ENCODE measurements at places on chromosomes 12 and 14. TPM values are rescaled to one million over a fixed set of nuclear protein-coding genes. Genes with fewer than 3 reads are reported as not detected.

- no peak for DNase-seq
Observed at GRCh38 chr12:111203969-111204368, 164.9 kb downstream of the PHETA1 start.

GRCh38 chr14:95460647-95461478, 55.6 kb downstream of the SYNE3 start:
- DNase-seq, result no peak

DNA sequence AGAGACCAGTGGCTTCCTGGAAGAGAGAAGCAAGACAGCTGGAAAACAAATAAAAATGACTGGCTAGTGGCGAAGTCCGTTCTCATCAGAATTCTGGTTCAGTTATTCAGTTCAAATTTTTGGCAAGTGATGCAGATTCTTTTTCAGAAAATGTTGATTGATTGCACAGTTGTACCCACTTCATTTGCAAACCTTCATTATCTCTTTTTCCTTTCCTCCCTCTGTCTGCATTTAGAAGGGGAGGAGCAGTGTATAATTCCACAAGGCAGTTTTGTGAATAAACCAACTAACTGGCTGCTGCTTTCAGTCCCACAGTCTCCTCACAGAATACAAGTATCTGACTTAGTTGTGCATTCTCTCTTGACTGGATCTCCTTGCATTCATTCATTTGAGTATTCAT, 417.5 kb downstream of the NPAS3 start:
- no peak for DNase-seq

- DNase-seq, result no peak
Observed at GRCh38 chr12:119683816-119684215, 15.9 kb downstream of the PRKAB1 start.

GRCh38 chr14:24513009-24513408, 4.9 kb upstream of the CMA1 start:
- no peak for DNase-seq

- DNase-seq, result no peak
Observed at GRCh38 chr12:26302776-26303175, 107.4 kb downstream of the SSPN start.

- no peak for DNase-seq
Observed at GRCh38 chr14:37566811-37567371, 28.2 kb downstream of the FOXA1 start.

- DNase-seq, result no peak
Observed at GRCh38 chr12:53258541-53259539, 9.3 kb upstream of the ESPL1 start.

- DNase-seq, result no peak
Observed at GRCh38 chr12:131592972-131593371, 117.9 kb upstream of the SFSWAP start.

GRCh38 chr12:8572507-8572906, 31.8 kb upstream of the CLEC4E start:
- no peak for DNase-seq

GRCh38 chr12:6917491-6918231, 3.3 kb downstream of the ENO2 start:
- DNase-seq, result peak; percentile 42

- no peak for DNase-seq
Observed at GRCh38 chr12:104939089-104939488, 19.0 kb downstream of the SLC41A2 start.

GRCh38 chr12:108401964-108402363, 62.9 kb upstream of the CMKLR1 start:
- no peak for DNase-seq

DNA sequence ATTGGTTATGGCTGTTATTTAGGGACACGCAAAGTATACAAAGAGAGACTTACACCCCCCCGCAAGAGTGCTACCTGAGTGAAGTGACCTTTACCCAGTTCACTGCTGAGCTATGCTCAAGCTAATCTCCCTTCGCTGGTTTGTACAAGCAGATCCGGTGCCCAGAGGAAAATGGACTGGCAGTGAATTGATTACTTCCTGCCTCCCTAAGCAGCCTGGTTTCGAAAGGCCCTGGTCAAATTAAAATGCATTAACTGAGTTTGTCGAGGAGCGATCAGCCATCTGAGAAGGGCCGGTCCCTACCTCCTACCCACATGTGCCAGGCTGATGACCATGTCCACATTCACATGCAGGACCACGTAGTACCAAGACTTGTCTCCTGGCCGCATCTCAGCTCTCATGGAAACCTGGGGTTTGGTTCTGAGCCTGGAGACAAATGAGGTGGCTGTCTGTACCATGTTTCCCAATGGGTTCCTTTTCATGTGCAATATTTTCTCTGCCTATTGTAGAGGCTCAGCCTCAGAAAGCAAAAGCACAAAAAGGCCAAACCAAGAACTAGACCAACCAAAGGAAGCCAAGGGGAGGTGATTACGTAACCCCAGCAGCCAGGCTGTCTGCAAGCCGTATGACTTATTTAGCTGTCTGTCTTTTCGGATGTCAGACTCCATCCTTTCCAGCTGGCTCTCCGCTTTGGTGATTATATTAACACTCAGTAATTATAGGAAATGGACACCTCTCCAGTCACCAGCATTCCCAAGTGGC, 284.7 kb upstream of the PWP1 start:
- DNase-seq, result no peak

DNA sequence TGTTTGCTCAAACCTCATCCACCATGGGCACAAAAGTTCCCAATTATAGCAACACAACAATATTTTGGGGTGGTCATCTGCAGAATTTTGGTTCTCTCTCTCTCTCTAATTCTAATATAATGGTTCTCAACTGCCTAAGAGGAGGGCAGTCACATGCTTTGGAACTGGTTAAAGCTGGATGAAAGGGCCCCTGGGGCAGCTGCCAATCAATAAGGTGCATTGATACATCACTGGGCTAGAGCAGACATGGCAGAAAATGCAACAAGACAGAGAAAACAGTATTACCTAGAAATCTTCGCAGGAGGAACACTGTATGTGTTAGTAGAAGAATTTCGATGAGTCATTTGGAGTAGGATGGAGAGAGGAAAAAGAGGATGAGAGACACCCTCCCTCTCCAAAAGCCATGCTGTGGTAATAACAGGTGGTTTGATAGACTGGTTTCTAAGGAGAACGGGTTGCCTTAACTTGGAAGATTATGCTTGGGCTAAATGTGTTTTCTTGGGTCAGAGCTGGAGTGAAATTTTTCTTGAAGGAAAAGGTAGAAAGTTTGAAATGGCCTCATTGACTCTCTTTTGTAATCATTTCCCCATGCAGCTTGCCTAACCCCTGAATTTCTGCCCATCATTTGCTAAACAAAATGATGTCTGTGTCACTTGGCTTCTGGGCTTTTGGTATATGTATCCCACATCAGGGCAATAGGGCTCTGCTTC, 67.1 kb upstream of the HIF1A start:
- no peak for DNase-seq

- no peak for DNase-seq
Observed at GRCh38 chr12:88909510-88909909, 329.2 kb upstream of the KITLG start.

DNA sequence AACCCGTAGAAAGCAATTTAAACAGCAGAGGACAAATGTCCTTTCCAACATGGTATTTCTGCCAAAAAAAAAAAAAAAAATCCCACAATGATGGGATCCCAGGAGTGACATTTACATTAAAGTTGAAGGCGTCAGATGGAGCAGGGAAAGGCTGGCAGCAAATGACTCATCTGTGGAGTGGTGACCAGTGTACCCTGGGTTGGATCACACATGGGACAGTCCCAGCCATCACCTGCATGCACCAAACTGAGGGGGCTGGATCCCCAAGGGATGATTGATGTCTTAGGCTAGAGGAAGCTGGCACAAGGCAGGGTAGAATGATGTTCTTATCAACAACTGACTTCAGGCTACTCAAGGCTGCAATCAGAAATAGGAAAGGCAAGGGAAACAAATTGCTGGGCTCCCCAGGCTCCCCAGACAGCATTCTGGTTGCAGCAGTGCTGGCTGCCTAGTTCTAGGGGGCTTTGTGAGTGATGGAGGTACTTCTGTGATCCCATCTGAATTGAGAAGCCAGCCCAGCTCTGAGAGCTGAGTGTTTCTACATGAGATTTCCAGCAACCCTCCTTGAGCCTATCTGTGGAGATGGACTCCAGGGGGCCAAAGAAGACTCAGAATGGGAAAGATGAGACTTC, 117.9 kb downstream of the DPF3 start:
- no peak for DNase-seq

DNA sequence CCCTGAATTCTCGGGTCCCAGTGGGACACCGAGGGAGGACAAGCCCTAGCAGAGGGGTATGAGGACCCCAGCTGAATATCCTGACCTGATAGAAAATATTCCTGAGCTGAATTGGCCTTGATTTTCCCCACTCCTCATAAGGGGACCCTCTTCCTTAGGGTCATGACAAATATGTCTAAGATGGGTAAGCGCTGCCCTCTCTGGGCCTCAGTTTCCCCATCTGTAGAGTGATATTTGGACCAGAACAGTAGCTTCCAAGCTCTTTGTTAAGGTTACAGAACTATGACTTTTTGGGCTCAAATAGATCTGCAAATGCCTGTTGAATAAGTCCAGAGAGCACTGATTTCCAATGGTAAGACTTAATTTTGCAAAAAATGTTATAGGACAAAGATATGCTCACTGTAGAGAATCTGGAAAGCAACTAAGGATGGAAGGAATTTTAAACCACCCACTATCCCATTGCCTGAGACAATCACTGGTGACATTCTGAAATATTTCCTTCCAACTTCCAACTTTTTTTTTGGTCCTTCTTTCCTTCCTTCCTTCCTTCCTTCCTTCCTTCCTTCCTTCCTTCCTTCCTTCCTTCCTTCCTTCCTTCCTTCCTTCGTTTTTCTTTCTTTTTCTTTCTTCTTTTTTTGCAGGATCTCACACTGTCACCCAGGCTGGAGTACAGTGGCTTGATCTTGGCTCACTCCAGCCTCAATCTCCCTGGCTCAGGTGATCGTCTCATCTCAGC, 32.0 kb downstream of the MYL2 start:
- no peak for DNase-seq

DNA sequence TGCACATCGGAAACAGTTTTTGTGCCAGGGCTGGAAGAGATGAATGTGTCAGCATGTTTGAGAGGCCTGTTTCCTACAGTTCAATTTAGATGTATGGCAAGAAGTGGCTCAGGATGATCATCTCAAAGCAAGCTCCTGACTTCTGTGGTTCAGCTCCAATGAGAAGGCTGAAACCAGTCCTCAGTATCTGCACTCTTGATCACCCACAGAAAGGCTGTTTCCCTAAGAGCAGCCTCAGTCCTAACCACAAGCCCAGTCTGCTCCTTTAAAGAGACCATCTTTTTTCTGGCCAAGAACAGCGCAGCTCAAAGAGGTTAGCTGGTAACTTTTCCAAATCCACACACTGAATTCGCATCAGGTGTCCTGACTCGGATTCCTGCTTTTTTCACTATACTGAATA, 19.2 kb downstream of the CSRP2 start:
- no peak for DNase-seq

DNA sequence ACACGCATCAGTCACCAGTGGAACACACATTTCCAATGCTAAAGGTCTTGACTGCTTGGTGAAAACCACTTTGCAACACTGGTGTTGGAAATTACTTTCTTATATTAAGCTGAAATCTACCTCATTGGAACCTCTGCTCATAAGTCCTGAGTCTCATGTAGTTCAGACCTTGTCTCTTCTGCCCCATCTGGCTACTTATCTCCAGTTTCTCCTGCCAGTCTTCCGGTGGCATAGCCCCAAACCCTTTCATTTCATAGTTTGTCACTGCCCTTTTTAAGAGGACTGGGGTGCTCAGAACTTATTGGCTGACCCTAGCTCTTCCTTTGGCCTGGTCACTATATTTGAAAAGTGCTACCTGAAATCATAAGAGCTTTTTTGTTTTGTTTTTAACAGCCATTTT, 43.7 kb downstream of the HELB start:
- DNase-seq, result no peak

DNA sequence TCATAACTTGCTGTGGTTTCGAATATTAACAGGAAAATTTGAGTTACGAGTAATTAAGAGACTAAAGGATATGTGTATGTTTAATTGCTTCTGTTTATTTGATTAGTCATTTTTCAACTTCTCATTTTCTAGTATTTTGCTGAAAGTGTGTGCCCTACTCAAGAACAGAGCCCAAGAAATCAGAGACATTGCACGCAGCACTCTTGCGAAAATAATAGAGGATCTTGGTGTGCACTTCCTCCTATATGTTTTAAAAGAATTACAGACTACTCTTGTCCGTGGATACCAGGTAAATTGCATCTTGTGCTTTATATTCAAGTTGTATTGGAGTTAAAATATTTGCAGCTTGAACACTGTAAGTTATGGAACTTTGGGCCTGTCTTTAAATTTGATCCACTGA, 50.8 kb downstream of the ARL1 start:
- DNase-seq, result no peak

GRCh38 chr14:60904381-60904780, 76.5 kb downstream of the TRMT5 start:
- DNase-seq, result no peak

GRCh38 chr12:19746471-19746870, 307.2 kb downstream of the AEBP2 start:
- DNase-seq, result no peak

DNA sequence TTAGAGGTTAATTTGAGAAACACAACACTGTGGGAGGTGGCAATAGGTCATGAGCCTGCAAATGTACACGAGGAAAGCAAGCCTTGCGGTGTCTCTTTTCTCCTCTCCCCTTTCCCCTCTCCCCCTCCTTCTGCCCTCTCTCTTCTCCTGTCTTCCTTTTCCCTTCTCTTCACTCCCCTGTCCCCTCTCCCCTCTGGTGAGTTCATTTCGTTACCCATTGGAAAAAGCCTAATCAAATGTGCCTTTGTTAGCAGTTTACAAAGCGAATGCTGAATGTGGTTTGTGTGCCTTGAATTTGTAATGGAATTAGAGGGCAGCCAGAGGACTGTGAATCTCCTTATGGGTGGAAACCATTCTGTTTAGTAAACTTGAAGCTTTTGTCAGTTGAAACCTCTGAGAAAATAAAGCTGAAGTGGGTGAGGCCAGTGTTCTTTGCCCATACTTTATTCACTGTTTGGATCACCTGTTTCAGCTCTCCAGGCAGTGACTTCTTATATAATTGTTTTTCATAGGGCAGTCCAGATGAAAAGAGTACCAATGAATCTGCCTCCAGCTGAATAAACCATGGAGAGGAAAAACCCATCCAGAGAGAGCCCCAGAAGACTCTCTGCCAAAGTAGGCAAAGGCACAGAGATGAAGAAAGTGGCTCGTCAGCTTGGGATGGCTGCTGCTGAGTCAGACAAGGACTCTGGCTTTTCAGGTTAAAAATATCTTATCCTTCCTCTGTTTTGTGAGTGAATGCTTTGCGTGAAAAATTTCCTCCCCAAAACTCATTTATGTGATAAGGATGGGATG, 7.3 kb downstream of the CIPC start:
- no peak for DNase-seq

The HOXC5 gene
- total RNA-seq, result 3.9 TPM

The SGPP1 gene
- total RNA-seq, result 17.5 TPM

The OXA1L gene
- total RNA-seq, result 60.0 TPM

The ESPL1 gene
- total RNA-seq, result 0.49 TPM

The CLEC1A gene
- total RNA-seq, result 12.9 TPM

The SPATA7 gene
- total RNA-seq, result 7.1 TPM

The ACRBP gene
- total RNA-seq, result 1.8 TPM

The ZDHHC22 gene
- total RNA-seq, result not detected

The GARIN6 gene
- total RNA-seq, result not detected

The MTERF2 gene
- total RNA-seq, result 11.0 TPM

The LIN7A gene
- total RNA-seq, result 5.8 TPM

The CCDC196 gene
- not detected for total RNA-seq

The TMPRSS12 gene
- total RNA-seq, result not detected

The PDE6H gene
- not detected for total RNA-seq

The KCNH5 gene
- not detected for total RNA-seq

Data from aorta (tissue), 5 donors.